ENCODE measurements at places on chromosomes 6 and 20.

GRCh38 chr6:143836150-143836549 is 7.0 kb upstream of the LTV1 start:
- H3K27ac ChIP-seq = no peak overlapping the region
- DNase-seq = no peak
- H3K4me1 ChIP-seq = no peaks in the 10 kb centered on the region
- no peak overlapping the region for H3K4me3 ChIP-seq

- peaks cover 84% of the 10 kb centered on the region for H3K4me1 ChIP-seq
- H3K4me3 ChIP-seq = peak overlapping the region; percentile 81
- no peaks in the 10 kb centered on the region for H3K27me3 ChIP-seq
- peak overlapping the region; percentile 96 for H3K27ac ChIP-seq
These were observed 13.9 kb downstream of the DEF6 start for GRCh38 chr6:35311390-35312075.

- no peak overlapping the region for H3K4me3 ChIP-seq
- no peak for DNase-seq
- no peaks in the 10 kb centered on the region for H3K27me3 ChIP-seq
- H3K36me3 ChIP-seq = no peaks in the 10 kb centered on the region
These were observed 272.7 kb upstream of the IRAK1BP1 start for GRCh38 chr6:78594668-78595066.

- H3K4me3 ChIP-seq = no peak overlapping the region
- H3K27ac ChIP-seq = no peak overlapping the region
- peaks cover 10% of the 10 kb centered on the region for H3K4me1 ChIP-seq
- DNase-seq = no peak
- H3K36me3 ChIP-seq = peaks cover 19% of the 10 kb centered on the region
These were observed 15.8 kb downstream of the RNF8 start for GRCh38 chr6:37369321-37370201.

DNA sequence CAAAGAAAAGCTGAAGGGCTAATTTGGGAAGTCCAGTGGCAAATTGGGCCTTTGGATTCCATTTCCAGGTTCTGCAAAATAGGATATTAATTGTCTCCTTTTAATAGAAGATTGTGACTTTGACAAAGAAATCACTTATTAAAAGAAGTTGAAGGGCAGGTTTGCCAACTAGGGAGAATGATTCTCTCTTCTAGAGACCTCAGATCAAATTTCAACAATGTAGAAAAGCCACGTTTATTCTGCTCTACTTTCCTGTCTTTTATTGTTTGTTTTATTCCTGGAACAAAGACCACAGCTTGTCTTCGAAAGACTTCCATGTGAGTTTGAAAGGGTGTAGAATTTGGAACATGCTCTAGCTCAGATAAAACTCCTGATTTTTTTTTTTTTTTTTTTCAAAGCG is 65.5 kb upstream of the PRL start:
- H3K4me3 ChIP-seq = no peak overlapping the region
- H3K27ac ChIP-seq = no peak overlapping the region
- no peaks in the 10 kb centered on the region for H3K4me1 ChIP-seq
- H3K27me3 ChIP-seq = no peaks in the 10 kb centered on the region
- DNase-seq = no peak
- no peaks in the 10 kb centered on the region for H3K36me3 ChIP-seq

DNA sequence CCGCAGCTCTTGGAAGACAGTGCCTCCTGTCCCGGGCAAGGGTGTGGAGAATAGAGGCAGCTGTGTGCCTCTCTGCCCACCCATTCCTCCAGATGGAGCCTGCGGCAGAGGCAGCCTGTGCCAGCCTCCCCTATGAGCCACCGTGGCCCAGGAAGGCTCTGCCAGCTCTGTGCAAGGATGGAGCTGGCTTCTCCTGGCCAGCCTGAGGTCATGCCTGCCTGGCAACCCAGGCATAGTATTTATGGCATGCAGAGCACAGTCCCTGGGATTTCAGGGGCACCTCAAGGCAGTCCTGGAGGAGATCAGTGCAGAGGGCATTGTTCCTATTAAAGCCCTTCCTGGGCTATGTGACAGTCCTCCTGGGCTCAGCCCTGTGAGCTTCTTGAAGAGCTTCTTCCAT is 1.5 kb downstream of the EPB41L1 start:
- H3K36me3 ChIP-seq = peaks cover 3% of the 10 kb centered on the region
- H3K4me1 ChIP-seq = peaks cover 3% of the 10 kb centered on the region
- H3K4me3 ChIP-seq = no peak overlapping the region
- H3K27ac ChIP-seq = no peak overlapping the region
- peaks cover 36% of the 10 kb centered on the region for H3K27me3 ChIP-seq

DNA sequence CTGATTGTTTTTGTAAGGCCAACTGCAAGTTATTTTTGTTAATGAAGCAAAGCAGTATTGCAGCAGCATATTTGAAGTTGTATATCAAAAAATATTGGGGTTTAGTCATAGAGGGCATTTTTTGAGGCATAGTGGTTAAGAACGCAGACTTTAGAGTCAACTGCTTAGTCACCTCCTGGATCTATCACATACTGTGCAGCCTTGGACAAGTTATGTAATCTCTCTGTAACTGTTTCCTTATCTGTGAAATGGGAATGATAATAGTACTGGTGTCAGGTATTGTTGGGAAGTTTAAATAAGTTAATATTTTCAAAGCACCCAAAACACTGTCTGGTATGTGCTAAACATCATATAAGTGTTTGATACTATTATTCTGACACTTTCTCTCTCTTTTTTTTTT is 27.2 kb upstream of the EFHC1 start:
- H3K27me3 ChIP-seq = no peaks in the 10 kb centered on the region
- peak overlapping the region; percentile 96 for H3K27ac ChIP-seq
- H3K4me1 ChIP-seq = peaks cover 66% of the 10 kb centered on the region
- no peak overlapping the region for H3K4me3 ChIP-seq
- DNase-seq = no peak

- no peak overlapping the region for H3K4me3 ChIP-seq
- no peaks in the 10 kb centered on the region for H3K36me3 ChIP-seq
- no peaks in the 10 kb centered on the region for H3K4me1 ChIP-seq
- DNase-seq = no peak
- H3K27ac ChIP-seq = no peak overlapping the region
These were observed 184.2 kb upstream of the BMP2 start for GRCh38 chr20:6583134-6583738.

DNA sequence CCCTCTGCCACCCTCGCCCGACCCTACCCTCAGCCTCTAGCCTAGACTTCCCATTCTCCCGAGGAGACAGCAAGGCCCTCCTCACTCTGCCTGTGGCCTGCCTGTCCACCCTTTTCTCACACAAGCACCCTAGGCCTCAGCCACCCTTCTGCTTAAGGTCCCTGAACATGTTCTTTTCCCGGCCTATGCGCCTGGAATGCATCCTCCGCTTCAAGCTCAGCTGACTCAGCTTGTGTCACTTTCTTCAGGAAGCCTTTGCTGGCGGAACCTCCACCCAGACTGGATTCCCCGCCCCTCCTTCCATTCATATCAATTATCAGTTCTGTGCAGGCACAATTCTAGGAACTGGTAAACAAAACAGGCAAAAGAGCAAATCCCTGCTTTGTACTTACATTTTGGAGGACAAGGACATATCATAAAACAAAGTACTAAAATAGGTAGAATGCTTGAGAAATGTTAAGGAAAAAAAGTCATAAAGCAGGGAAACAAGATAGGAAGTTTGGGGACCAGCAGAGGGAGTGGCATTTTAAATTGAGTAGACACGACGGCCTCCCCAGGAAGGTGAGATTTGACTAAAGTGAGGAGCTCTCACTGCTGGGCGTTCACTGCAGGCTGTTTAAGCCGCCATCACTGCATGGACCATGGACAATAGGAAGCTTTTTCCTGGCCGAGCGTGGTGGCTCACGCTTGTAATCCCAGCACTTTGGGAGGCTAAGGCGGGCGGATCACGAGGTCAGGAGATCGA is 17.9 kb upstream of the SNHG17 start:
- no peak overlapping the region for H3K27ac ChIP-seq
- no peak overlapping the region for H3K4me3 ChIP-seq
- peaks cover 4% of the 10 kb centered on the region for H3K4me1 ChIP-seq
- H3K36me3 ChIP-seq = no peaks in the 10 kb centered on the region

DNA sequence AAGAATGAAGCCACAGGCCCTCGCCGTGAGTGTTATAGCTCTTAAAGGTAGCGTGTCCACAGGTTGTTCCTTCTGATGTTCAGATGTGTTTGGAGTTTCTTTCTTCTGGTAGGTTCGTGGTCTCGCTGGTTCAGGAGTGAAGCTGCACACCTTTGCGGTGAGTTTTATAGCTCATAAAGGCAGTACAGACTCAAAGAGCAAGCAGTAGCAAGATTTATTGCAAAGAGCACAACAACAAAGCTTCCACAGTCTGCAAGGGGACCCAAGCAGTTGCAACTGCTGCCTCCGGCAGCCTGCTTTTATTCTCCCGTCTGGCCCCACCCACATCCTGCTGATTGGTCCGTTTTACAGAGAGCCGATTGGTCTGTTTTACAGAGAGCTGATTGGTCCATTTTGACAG is 5.2 kb downstream of the HIVEP1 start:
- no peaks in the 10 kb centered on the region for H3K27me3 ChIP-seq
- peaks cover 9% of the 10 kb centered on the region for H3K4me1 ChIP-seq
- DNase-seq = no peak
- peaks cover 35% of the 10 kb centered on the region for H3K36me3 ChIP-seq
- peak overlapping the region; percentile 26 for H3K27ac ChIP-seq

DNA sequence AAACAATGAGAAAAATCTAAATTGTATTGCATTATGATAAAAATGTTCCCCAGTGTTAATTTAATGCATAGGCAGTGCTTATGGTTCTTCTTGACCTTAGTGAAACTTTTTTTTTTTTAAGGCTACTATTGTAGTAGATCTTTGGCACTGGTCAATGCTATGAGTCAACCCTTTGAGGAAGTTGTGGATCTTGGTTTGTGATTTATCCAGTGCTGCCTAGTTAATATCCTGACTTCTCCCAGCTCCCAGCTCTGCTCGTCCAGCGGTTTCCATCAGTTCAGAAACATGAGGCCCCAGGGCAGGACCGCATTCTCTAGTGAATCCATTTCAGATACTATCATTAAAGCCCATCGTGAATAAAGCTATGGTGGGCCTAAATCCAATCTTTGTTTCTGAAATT is 364.5 kb upstream of the JARID2 start:
- H3K27ac ChIP-seq = no peak overlapping the region
- H3K27me3 ChIP-seq = no peaks in the 10 kb centered on the region
- H3K4me3 ChIP-seq = no peak overlapping the region
- H3K36me3 ChIP-seq = peaks cover 6% of the 10 kb centered on the region

DNA sequence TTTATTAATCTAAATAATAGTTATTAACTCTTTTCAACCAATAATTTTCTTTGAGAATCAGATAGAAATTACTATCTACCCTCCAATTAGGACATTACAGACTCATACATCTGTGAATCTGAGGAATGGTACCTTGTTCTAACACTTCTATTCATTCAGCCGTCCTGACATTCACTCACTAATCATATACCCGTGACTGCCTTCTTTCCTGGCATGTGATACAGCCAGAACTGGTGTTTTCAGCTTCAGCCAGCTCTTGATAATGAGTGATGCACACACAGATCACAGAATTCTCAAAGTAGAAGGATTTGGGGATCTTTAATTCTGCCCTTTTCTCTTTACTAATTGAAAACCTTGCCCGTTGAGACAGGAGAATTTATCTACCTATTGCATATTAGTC is 499.9 kb downstream of the UTRN start:
- peaks cover 43% of the 10 kb centered on the region for H3K36me3 ChIP-seq
- no peak overlapping the region for H3K4me3 ChIP-seq
- peaks cover 21% of the 10 kb centered on the region for H3K4me1 ChIP-seq
- no peak overlapping the region for H3K27ac ChIP-seq
- H3K27me3 ChIP-seq = no peaks in the 10 kb centered on the region

DNA sequence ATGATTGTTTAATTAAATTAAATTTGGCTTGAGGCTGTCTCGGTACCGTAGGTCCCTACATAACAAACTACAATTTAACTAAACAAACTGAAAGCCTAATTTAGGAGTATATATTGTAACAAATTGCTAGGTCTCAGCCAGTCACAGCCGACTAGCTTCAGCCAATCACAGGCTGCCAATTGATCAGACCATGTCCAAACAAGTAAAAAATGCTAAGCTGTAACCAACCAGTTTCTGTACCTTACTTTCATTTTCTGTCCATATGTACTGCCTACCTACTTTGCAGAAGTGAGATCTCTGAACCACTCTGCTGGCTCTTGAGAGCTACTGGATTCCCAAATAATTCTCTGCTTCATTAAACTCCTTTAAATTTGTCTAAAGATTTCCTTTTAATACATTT is 648.0 kb upstream of the GJE1 start:
- H3K27me3 ChIP-seq = no peaks in the 10 kb centered on the region
- DNase-seq = no peak
- H3K36me3 ChIP-seq = no peaks in the 10 kb centered on the region
- peaks cover 16% of the 10 kb centered on the region for H3K4me1 ChIP-seq

DNA sequence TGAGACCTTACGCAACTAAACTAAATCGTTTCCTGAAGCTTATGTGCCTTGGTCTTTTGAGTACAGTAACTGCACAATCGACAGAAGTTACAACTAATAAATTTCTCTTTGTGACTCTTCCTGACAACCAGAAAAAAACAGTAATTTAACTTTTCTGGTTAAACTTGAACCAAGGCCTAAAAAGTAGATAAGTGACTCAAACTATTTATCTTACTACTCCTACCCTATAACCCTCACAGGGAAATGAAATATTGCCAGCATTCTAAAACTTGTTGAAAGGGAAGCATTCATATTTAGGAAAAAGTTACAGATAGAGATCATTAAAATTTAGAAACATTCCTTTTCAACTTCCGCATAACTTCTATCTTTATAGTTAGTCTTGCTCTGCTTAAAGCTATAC is 1034.4 kb downstream of the EYS start:
- H3K27me3 ChIP-seq = no peaks in the 10 kb centered on the region
- no peak overlapping the region for H3K27ac ChIP-seq
- DNase-seq = no peak
- H3K4me3 ChIP-seq = no peak overlapping the region

DNA sequence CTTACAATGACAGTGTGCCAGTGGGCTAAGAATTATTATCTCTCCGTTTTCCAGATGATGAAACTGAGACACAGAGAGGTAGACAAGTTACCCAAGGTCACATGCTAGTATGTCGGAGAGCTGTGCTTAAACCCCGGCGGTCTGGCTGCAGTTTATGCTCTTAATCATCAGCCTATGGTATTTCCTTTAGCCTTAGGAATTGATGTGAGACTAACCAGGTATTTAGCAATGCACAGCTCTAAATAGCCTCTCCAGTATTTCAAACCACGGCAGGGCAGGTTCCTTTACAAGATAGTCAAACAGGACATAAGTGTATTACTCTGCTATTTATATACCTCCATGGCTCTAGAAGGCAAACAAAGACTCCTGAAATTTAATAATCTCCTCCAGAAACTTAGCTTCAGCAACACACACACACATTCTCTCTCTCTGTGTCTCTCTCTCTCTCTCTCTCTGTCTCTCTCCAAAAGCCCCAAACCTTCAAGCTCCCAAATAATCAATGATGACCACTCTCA is 142.0 kb upstream of the ZNF217 start:
- H3K27ac ChIP-seq = no peak overlapping the region
- no peak overlapping the region for H3K4me3 ChIP-seq
- H3K36me3 ChIP-seq = no peaks in the 10 kb centered on the region
- H3K27me3 ChIP-seq = no peaks in the 10 kb centered on the region
- peaks cover 22% of the 10 kb centered on the region for H3K4me1 ChIP-seq

DNA sequence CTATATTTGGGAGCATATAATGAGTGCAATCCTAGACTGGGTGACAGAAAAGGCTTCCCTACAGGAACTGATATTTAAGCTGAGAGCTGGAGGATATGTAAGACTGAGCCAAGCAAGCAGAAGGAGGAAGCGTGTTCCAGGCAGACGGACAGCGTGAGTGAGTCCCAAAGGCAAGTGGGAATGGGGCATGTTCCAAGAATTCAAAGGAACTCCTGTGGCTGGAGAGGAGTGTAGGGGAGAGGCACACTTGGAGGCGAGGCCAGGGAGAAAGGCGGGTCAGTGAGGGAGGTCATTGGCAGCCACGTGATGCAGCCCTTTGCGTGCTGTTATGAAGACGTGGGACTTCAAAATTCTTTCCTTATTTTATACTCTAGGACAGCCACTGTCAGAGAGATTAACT is 27.9 kb upstream of the SGK1 start:
- no peak overlapping the region for H3K27ac ChIP-seq
- no peak overlapping the region for H3K4me3 ChIP-seq
- H3K27me3 ChIP-seq = no peaks in the 10 kb centered on the region
- DNase-seq = no peak
- no peaks in the 10 kb centered on the region for H3K36me3 ChIP-seq

Data from effector memory CD8-positive, alpha-beta T cell (primary cell).